Stimulated activated memory B cell treated with anti-CD40 and anti-IgM and Interleukin-4, amounts not matched to agents 10 μg/mL and 1 μg/mL and 100 μg/mL, for 72 hours (primary cell): ENCODE measurements at places on chromosomes 1 and 21.
A peak's percentile ranks its signal among the peaks of the same experiment; 100 is the strongest.

- no peak for ATAC-seq
Measured at GRCh38 chr1:240619906-240620621, 8.1 kb upstream of the GREM2 start.

GRCh38 chr1:27113861-27114260 is 41.1 kb downstream of the SLC9A1 start:
- ATAC-seq: no peak

- ATAC-seq: no peak
Measured at GRCh38 chr1:205057808-205058575, 15.0 kb downstream of the CNTN2 start.

DNA sequence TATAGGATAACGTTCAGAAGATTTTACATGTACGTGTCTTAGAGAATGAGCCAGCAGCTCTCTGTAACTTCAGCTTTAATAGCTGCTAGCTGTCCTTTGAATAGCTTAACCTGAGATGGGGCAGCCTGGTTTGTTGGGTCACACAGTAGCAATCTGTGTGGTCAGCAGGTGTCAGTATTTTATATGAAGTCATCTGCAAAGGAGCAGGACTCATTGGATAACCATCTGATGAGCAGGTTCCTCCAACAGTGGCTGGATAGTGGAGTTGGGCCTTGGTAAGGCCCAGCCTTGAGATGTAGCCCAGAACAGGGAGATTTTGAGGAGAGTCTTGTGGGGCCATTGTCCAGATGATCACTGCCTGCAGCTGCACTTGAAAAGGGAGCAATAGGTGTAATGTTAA is 6.4 kb downstream of the GSTM5 start:
- ATAC-seq: no peak

DNA sequence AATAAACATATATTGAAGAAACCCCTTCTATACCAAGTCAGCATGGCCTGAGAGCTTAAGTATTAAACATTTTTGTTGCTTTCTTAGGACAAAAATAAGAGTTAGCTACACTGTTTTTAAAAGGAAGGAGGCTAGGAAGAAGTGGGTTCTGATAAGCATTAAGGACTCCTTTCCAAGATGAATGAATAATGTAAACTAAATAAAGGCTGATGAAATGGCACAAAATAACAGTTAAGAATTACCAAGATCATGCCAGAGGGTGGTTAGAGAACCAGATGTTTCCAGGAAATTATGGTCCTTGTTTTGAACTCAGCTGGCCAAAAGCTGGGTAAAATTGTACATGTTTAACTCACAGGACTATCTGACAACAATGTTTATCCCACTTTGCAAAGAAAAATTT is 114.1 kb upstream of the ETS2 start:
- no peak for ATAC-seq

DNA sequence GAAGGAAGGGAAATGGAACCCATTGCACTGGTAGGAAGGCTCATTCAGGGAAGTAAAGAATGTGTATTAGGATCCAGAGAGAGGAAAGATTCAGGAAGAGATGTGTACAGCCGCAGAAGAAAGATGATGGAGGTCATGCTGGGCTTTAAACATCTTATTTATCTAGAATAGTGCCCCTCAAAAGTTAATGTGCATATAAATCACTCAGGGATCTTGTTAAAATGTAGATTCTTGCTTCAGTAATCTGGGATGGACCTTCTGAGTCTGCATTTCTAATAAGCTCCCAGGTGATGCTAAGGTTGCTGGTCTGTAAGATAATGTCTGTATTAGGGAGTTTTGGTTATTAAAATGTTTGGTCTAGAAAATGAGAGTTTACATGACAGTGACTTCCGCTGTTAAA is 46.3 kb downstream of the ADGRL2 start:
- no peak for ATAC-seq

DNA sequence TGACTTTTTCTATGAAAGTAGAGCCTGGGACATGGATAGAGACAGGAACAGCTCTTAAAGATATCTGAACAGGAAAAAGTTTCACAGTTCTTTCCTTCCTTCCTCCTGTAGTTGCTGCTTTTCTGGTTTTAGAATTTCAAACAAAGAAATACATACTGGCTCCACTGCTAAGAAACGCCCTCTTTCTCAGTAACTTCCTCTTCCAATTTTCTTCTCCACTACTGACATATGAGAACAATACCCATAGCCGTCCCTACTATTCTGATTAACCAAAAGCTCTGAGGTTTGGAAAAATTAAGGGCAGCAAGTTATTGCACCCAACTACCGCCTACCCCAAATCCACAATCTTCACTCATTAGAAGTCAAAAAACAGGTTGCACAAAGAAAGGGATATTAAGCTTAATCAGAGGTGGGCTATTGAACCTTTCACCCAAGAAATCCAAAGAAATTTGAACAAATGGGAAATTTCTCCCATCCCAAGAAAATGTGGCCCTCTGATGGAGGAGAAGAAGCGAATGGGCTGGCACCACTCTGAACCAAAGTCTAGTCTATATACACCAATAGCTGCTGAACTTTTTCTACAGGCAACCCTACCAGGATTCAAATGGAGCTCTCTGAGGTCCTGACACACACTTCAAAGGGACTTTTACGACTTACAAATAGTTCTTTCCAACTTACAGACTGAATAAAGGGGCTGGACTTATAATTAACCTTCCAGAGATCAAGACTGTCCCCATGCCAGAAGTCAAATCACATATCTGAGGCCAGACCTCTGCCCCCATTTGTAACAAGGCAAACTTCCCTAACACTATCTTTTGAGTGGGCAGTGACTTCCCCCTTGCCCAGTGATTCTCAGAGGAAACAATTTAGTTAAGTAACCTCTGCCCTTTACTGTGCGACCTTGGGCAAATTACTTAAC is 1.7 kb downstream of the WASF2 start:
- no peak for ATAC-seq

DNA sequence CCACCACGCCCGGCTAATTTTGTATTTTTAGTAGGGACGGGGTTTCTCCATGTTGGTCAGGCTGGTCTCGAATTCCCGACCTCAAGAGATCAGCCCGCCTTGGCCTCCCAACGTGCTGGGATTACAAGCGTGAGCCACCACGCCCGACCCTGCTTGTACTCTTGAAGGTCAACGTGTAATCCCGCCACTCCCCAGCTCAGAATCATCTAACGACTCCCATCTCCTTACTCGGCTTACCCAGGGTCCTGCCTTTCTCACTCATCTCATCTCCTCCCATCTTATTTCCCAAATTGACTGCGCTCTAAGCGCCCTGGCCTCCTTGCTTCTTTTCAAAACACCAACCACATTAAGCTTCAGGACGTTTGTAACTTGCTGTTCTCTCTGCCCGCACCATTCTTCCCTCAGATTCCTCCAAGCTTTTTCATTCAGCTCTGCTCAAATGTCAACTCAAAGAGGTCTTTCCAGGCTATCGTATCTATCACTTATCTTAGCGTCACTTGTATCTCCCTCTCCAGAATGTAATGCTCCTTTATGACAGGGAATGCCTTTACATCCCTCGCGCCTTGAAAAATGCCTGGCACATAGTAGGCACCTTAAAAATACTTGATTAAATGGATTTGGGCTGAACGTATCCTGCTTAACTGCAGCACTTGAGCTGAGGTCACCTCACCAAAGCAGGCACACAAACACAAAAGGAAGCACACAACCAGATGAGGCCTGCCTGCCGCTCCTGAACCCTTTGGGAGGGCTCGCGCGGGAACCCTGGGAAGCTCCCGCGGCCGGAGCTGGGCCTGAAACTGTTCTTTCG is 1.4 kb upstream of the USP1 start:
- ATAC-seq: no peak

- ATAC-seq: no peak
Measured at GRCh38 chr1:15189692-15190370, 36.3 kb downstream of the TMEM51 start.

DNA sequence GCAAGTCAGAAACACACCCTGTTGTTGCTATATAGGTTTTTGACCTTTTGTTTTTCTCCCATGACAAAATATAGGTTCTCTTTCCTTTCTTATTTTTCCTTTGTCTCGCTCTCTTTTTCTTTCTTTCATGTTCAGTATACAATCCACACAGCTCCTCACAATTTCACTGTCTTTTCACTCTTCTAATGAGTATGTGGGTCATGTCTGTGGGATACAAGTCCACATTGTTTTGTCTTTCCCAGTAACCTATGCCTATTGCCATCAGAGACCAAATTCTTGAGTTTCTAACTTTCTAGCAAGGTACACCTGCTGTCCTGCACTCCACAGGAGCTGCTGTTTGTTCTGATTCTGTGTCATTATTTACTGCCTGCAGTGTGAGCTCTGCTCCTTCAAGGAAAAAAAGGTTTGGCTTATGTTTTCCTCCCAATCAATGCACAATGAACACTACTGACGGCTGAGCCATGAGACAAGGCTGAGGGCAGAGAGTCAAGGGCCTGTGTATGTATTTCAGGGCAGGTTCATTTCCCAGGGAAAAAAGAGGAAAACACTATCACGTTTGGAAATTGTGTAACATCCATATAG is 453.8 kb downstream of the NEGR1 start:
- ATAC-seq: no peak

DNA sequence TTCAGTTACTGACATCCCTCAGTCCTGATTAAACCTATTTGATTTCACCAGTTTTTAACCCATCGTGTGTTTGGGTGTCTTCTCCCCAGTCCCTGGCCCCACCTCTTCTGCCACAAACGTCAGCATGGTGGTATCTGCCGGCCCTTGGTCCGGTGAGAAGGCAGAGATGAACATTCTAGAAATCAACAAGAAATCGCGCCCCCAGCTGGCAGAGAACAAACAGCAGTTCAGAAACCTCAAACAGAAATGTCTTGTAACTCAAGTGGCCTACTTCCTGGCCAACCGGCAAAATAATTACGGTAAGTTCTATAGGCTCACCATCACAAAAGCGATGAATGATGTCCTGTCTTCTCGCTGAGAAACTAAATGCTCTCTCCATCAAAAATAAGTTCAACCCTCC is 28.7 kb downstream of the NBPF3 start:
- no peak for ATAC-seq

DNA sequence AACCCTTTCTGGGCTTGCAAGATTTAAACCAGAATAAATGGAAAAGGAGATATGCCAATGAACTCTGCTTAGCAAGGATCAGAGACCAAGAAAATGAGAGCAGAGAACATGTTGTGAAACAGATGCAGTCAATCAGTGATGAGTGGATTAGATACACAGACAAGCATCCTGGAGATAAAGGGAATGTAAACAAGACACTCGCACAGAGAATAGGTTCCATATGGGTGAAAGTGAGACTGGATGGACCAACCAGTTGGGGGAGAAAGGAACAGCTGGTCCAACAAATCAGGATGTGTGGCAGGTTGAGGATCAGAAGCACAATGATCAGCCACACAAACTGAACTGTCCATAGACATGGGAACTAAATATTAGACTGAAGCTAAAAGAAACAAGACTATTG is 338.2 kb downstream of the ASTN1 start:
- ATAC-seq: no peak

- ATAC-seq: peak; percentile 32
Measured at GRCh38 chr1:225865514-225865913, 16.7 kb downstream of the TMEM63A start.

DNA sequence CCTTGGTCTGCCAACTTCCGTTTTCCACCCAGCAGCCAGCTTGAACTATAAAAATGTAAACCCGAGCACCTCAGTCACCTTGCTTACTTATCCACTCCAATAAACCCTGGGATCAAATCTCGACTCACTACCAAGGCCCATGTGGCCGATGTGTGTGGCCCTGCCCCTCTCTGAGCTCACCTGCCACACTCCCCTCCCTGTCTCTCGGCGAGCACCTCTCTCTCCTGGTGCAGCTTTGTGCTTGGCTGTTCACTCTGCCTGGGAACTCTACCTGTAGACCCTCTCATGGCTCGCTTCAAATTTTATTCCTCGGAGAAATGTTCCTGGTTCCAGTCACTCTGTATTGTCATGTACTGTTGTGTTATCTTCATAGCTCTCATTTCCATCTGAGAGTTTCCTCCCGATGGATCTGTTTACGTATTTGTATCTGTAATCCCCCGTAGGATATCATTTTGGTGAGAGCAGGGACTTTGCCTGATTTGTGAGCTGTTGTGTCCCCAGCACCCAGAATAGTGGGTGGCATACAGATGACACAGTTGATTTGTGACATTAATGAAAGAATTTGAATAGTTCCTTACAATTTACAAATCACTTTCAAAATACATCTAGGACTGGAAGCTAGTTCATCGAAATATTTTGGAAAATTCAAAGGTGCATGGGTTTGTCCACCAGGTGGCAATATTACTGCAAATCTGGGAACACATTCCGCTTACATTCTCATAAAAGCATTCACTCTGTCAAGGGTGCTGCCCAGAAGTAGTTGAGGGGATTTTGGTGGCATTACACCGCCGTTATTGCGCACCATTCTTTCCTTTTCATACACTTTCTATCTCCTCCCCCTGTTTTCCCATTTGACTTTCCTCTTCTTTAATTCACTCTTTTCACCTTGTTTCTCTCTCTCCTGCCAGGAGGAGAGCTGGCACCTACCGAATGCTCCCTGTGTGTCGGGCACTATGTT is 95.3 kb downstream of the ABCA4 start:
- ATAC-seq: no peak

- ATAC-seq: no peak
Measured at GRCh38 chr1:190564117-190564516, 86.5 kb upstream of the BRINP3 start.

DNA sequence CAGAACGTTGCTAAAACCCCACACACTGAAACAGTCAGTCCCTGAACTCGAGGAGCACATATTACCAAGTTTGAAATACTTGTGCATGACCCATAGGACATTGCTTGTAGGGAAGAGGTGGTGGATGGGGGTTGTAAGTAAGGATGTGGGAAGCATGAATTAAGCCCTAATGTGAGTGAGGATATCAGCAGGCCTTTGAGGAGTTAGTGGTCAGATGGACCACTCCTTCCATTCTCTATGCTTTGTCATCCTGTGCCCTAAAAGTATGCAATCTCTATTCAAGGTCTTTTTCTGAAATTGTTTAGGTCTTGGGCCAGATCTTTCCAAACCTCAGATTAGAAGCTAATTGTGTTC is 70.9 kb upstream of the SAMSN1 start:
- ATAC-seq: peak; percentile 37

GRCh38 chr1:235892202-235892601 is 25.5 kb upstream of the LYST start:
- ATAC-seq: peak; percentile 64

DNA sequence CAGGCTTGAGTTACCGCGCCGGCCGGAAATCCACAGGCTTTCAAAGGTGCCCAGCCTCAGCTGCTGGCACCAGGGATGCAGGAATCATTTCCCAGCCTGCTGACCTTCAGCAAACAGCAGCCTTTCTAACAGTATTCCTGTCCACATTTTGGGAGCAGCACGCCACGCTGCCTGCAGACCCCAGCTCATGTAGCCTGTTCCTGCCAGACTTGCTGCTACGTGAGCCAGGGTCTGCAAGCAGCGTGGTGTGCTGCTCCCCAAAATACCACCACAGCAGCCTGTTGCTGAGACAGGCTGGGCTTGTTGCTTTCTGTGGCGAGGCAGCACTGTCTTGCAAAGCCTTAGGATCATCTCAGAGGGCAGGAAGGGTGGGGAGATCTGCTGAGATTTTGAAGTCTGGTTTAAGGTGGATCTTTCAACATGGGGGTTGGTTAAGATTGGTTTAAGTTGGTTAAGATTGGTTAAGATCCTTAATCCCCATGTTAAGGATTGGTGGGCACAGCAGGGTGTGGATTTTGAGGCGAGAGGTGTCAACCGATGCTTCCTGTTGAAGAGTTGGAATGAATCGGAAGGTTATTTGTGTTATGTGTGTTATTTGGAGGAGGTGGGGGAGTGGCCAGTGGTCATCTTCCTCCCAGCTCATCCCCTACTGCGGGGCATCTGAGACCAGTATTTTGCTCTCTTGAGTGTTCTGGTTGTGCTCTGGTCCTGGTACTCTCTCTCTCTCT is 12.9 kb downstream of the FAAH start:
- ATAC-seq: no peak

- ATAC-seq: peak; percentile 88
Measured at GRCh38 chr1:206808615-206809014, 36.3 kb upstream of the IL10 start.

- no peak for ATAC-seq
Measured at GRCh38 chr1:78839704-78840277, 166.7 kb downstream of the ADGRL4 start.
